ENCODE measurements at places on chromosomes 5 and 9.
A peak's percentile ranks its signal among the peaks of the same experiment; 100 is the strongest.

- no peak for DNase-seq
Measured at GRCh38 chr9:101671567-101671966, 66.9 kb downstream of the GRIN3A start.

- no peak for DNase-seq
Measured at GRCh38 chr9:122113574-122113973, 20.5 kb upstream of the TTLL11 start.

DNA sequence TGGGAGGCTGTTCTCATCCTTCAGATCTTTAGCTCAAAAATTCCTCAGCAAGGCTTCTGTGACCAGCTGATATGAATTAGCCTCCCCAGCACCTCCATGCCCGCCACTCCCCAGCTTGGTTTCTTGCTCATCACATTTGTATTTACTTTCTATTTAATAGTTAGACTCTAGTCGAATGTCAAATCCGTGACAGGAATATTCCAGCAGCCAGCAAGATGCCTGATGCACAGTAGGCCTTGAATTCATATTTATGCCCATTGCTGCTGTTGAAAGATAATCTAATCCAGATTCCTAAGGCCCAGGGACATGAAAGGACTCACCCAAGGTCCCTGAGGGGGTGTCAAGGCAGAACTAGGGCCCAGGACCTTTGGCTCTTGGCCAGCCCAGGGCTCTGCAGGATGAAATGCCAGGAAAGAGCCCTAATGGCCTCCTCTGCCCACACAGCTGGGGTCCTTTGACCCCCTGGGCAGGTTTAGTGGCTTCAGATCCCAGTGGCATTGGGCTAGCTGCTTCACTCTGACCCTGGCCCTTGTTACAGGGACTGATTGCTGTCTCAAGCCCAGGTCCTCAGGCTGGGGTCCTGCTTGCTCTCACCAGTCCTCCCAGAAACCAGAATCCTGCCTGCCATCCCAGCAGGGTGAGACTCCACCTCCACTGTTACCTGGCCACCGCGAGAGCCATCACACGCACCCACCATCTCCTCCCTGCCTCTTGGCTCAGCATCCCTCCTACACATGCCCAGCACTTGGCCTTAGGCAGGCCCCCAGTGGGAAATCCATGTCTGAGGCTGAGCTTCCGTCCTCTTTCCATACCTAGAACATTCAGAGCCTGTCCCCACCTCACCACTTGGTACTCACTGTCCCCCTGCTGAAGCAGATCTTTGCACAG, 7.3 kb downstream of the CSF1R start:
- no peak for DNase-seq

GRCh38 chr9:19938990-19939733, 150.3 kb upstream of the SLC24A2 start:
- no peak for DNase-seq

- DNase-seq: no peak
Measured at GRCh38 chr9:85745203-85745602, 3.4 kb upstream of the AGTPBP1 start.

- DNase-seq: peak; percentile 82
Measured at GRCh38 chr5:139787568-139788293, 7.9 kb upstream of the PSD2 start.

- DNase-seq: no peak
Measured at GRCh38 chr5:179304871-179305270, 40.4 kb downstream of the ADAMTS2 start.

DNA sequence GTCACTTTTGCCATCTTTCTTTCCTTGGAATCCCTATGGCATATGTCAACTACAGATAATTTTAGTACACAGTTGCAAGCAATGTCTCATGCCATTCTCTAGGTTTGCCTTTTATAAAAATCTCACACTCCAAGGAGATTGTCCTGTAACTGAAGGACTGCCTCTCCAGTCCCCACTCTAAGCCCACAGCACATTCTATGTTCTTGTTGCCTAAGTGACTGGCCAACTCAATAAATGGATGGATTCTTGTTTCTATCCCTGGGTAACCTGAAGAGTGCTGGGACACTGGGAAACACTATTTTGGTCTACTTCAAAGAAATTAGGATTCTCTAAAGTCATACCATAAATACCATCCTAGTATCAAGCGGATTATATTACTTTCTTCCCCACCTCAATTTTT, 145.0 kb downstream of the PLCXD3 start:
- DNase-seq: no peak

DNA sequence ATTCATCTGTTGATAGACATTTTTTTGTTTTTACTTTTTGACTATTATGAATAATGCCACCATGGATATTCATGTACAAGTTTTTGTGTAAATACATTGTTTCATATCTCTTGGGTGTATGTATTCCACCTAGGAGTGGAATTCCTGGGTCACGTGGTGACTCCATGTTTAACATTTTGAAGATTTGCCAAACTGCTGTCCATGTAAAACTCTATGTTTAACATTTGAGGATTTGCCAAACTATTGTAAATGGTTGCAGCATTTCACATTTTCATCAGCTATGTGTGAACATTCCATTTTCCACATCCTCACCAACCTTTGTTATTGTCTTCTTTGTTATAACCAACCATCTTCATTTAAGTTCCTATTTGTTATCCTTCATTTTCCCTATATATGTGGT, 12.2 kb downstream of the TMEFF1 start:
- no peak for DNase-seq

GRCh38 chr9:137511758-137512463, 38.3 kb downstream of the PNPLA7 start:
- DNase-seq: no peak

GRCh38 chr9:130741831-130742449, 48.4 kb downstream of the EXOSC2 start:
- DNase-seq: no peak

DNA sequence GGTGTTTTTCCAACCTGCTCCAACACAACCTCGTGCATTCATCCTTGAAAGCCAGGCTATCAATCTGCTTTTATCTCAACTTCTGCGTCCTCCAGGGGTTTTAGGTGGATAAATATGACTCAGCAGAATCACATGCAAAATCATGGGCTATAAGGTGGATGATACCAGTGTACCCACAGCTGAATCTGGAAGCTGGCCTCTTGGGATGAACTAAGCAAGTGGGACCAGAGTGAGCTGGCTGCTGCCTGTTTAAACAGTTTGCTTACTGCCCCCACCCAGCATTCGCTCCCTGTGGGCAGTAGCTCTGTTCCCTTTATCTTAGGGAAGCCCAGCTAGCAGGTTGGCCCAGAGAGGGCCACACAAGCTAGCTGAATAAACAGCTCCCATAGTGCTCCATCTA, 194.0 kb downstream of the CRB2 start:
- no peak for DNase-seq

DNA sequence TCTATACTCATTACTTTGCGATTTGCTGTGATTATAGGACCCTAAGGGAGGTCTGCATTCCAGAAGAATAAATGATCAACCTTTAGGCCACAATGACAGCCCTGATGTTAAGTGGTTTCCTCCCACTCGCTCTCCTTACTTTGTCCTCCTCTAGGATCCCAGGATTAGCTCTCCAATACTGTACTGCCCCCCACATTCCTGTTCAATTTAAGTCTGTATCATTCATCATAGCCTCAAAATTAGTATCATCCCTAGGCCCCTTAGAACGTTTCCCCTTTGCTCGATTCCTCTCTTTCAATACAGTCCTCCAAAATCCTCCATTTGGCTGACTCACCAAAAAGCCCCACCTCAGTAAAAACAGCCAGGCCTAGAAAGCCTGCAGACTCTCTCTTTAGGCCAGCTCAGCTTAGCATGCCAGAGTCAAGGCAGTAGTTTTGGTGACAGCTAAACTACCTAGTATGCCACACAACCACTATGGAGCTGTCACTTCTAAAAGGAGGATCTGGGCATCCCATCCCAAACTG, 24.4 kb downstream of the RNF145 start:
- DNase-seq: no peak

GRCh38 chr5:138709202-138709601, 44.0 kb upstream of the CTNNA1 start:
- no peak for DNase-seq

DNA sequence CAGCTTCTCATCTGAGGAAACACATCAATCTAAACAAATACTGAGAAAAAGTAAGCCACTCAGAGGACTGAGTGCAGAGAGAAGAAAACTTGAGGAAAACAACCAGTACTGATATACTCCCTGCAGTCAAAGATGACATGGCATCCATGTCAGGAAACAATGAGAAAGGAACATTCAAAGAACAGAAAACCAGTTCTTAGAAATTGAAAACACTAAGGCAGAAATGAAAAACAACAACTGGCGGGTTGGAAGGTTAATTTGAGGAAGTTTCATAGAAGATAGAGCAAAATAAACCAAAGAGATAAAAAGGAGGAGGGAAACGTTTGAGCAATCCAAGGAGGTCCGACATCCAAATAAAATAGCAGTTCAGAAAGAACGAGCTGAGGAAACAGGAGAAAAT, 475.2 kb downstream of the HINT1 start:
- DNase-seq: no peak

- no peak for DNase-seq
Measured at GRCh38 chr9:89655990-89656657, 51.3 kb downstream of the GADD45G start.

GRCh38 chr5:153352685-153353219, 137.7 kb upstream of the GRIA1 start:
- no peak for DNase-seq

DNA sequence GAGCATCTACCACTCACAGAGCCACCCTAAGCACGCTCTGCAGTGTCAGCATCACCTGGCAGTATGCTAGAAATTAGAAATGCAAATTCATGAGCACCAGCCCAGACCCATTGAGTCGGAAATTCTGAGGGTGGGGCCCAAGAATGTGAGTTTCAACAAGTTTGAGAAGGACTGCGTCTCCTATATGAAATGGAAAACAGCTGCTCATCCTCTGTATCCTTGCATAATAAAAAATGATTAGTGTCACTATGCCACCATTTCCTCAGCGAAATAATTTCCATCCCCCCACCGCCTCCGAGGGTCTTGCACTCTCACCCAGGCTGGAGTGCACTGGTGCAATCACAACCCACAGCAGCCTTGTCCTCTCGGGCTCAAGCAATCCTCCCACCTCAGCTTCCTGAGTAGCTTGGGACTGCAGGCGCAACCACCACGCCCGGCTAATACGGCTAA, 1.3 kb upstream of the IQGAP2 start:
- DNase-seq: no peak

GRCh38 chr9:10855847-10856246, 243.0 kb upstream of the PTPRD start:
- DNase-seq: no peak

DNA sequence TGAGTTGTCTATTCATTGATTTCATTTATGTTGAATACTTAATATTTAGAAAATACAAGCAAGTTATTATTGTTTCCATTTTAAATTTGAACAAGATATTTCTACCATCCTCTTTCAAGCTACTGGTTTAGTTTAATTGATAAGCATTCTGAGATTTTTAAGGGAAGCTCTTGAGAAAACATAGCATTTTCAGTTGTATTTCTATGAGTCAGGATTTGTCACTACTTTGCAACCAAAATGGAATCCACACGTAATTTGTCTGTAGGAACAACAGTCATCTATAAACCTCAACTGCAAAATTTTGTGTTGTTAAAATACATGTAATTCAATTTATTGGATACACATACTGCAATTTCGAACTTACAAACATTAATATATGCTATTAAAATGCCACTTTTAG, 74.0 kb downstream of the PRR16 start:
- no peak for DNase-seq

- DNase-seq: no peak
Measured at GRCh38 chr9:131724683-131725082, 15.2 kb downstream of the RAPGEF1 start.

DNA sequence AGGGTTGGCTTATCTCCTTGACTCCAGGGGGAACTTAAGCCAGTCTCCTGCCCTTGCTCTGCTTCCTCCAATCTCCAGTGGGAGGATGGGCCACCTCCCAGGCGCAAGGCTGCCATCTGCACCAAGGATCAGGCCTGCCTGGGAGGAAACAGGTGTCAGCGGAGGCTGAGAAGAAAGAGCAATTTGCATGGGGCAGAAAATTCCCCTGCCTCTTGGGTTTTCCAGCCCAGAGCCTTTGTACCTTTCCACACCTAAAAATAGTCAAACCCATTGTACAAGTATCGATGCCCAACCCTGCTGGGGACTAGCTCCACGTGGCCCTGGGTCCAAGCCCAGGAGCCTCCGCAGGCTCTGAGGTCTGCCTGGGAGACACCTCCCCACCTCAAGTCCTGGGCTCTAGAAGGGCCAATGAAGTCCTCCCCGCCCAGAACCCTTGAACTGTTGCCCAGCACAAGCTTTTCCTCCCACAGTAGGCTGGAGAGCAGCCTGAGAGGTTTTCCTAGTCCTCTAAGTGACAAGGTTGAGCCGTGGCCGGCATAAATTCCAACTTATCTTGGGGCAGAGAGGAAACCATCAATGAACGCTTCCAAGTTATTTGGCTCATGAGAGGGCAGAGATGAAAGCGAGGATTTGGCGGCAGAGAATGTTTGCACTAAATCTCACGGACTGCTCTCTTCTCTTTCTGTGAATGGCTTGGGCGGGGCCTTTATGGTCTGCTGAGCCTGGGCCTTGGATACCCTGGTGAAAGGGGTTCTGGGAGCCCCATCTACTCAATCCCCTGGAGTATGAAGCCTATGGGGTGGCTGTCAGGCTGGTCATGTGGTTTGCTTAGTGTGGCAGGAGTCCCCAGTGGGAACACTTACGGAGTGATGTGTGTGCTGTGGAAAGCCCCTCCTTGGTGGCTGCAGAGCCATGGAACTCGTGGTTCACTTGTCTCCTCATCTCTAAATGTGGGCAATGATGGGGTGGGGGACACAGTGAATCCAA, 15.6 kb downstream of the JADE2 start:
- DNase-seq: no peak

- no peak for DNase-seq
Measured at GRCh38 chr5:180173875-180174586, 35.0 kb downstream of the RASGEF1C start.

DNA sequence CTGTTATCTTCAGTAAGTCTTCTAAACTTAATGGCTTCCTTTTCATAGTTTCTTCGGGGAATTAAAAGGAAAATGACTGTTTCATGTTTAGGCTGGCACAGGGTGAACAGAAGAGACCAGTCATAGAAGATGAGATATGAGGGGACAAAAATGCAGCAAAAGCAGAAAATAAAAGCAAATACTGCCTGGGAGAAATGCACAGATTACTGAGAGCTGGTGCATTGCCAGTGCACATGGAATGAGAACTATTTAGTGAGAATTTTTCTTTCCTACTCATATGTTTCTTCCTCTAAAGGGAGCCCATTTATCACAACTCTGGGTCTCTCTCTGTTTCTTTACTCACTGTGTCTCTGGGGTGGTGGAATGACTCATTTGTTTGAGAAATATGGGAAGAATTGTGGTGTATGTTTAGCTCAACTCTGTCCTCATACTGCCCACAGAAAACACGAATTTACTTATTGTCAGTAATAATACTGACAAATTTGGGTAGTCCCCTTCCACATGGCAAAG, 25.9 kb upstream of the ANKRD55 start:
- no peak for DNase-seq
